ENCODE measurements at places on chromosomes 1 and 21.
A peak's percentile ranks its signal among the peaks of the same experiment; 100 is the strongest.

GRCh38 chr1:159218649-159219636 is 14.3 kb downstream of the ACKR1 start:
- H3K36me3 ChIP-seq = no peaks in the 10 kb centered on the region
- no peaks in the 10 kb centered on the region for H3K4me1 ChIP-seq
- H3K27ac ChIP-seq = no peak overlapping the region
- no peak for DNase-seq
- H3K4me3 ChIP-seq = no peak overlapping the region

- peaks cover 14% of the 10 kb centered on the region for H3K4me1 ChIP-seq
- no peaks in the 10 kb centered on the region for H3K36me3 ChIP-seq
- no peak for DNase-seq
- H3K4me3 ChIP-seq = no peak overlapping the region
- H3K27ac ChIP-seq = no peak overlapping the region
- H3K27me3 ChIP-seq = peaks cover 5% of the 10 kb centered on the region
Measured at GRCh38 chr1:43930949-43931275, 2.7 kb upstream of the ARTN start.

DNA sequence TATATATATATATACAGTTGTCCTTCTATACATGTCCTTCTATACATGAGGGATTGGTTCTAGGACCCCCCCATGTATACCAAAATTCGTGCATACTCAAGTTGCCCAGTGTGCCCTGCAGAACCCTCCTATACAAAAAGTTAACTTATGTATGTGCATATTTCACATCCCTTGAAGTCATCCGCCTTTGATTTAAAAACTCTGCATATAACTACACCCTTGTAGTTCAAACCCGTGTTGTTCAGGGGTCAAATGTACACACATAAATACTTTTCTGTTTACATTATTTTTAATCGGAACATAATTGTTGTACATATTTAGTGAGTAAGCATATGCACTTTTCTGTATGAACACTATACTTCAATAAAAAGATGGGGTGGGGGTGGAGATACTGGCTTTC is 7.7 kb upstream of the ABL2 start:
- DNase-seq = no peak
- H3K36me3 ChIP-seq = no peaks in the 10 kb centered on the region
- H3K27ac ChIP-seq = no peak overlapping the region
- no peak overlapping the region for H3K4me3 ChIP-seq
- no peaks in the 10 kb centered on the region for H3K27me3 ChIP-seq
- no peaks in the 10 kb centered on the region for H3K4me1 ChIP-seq

DNA sequence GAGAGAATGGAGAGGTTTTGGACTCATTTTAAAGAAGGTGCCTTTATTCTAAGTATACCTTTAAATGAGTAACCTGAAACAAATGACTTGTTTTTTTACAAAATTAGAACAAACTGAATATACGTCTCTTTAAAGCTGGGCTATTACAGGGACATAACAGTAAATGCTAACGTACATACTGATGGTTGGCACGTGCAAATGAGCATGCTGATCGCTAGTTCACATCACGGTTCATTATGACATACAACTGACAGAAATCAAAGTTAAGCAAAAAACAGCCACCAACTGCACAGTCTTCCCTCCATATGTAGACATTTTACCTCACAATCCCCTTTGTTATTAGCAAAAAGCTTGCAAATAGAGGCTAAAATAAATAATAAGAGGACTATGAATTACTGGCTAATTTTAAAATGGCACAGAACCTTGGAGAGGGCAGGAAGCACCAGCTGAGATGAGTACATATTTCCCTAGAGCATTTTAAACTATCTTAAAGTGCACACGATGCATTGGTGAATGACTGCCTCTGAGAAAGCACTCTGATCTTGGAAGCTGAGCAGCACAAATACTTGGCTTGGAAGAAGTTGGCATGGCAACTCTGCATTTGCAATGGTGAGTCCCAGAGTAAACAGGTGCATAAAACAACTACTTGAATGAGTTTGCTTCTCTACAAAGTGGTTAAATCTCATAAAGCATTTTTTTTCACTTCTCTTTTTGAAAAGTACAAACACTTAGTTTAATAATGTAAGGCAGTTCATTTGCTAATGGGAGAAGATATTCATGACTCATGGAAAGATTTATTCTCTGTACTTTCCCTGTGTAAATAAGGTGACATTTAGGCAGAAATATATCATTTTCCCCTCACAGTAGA is 204.7 kb downstream of the LHX8 start:
- no peak overlapping the region for H3K4me3 ChIP-seq
- DNase-seq = no peak
- H3K4me1 ChIP-seq = no peaks in the 10 kb centered on the region
- no peaks in the 10 kb centered on the region for H3K36me3 ChIP-seq
- no peaks in the 10 kb centered on the region for H3K27me3 ChIP-seq
- H3K27ac ChIP-seq = no peak overlapping the region

- H3K4me1 ChIP-seq = no peaks in the 10 kb centered on the region
- no peak overlapping the region for H3K4me3 ChIP-seq
- H3K27me3 ChIP-seq = no peaks in the 10 kb centered on the region
Measured at GRCh38 chr1:231966983-231967382, 340.4 kb downstream of the DISC1 start.

DNA sequence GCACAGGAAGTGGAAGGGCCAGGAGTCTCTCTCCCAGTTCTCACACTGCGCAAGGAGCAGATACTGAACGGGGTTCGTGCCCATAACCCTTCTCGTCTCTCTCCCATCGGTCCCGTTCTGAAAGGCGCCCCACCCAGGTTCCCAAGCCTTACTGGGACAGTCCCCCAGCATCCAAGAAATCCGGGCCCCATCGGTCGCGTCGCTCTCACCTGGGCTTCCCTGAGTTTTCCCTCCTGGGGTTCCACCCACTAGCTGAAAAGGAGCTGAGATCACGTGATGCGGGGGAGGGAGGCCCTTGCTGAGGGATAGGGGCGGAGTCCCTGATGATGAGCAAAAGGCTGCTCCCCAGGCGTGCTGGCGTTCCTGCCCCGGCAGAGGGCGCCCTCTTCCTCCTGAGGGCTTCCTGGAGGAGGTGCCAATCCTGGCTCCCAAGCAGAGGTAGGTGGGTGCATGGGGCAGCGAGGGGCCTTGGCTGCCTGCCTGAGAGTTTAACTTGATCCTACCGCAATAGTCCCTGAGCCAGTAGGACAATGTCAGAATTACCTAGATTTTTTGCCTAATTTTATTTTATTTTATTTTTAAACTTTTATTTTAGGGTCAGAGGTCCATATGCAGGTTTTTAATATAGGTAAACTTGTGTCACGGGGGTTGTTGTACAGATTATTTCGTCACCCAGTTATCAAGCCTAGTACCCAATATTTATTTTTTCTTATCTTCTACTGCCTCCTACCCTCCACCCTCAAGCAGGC is at the start of gene SPOCD1:
SPOCD1 (minus strand) TSS at position 271 of the 749 bp plus-strand sequence. CDS start 689 bp downstream, outside the sequence.
- H3K27me3 ChIP-seq = no peaks in the 10 kb centered on the region
- H3K27ac ChIP-seq = no peak within 1 kb of the TSS
- no peaks in the 10 kb centered on the region for H3K36me3 ChIP-seq
- DNase-seq = peak; percentile 94

DNA sequence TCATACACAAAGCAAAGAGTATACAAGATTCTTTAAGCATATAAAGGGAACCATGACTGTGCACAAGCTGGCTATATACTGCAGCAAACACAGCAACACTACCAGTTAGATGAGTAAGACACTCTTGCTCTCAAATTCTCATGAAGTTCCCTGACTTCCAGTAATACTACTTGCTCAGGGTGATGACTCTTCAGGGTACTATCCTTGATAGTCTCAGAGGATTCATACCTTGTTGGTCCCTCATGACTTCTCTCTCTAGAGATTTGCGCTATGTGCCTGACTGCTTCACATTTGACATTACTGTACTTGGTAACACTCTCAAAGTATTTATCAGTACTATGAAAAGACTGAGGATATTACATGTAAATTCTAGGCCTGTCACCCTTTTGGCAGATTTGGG is 159.8 kb upstream of the ZRANB2 start:
- H3K27me3 ChIP-seq = no peaks in the 10 kb centered on the region
- no peaks in the 10 kb centered on the region for H3K36me3 ChIP-seq
- no peak overlapping the region for H3K4me3 ChIP-seq
- no peak for DNase-seq

DNA sequence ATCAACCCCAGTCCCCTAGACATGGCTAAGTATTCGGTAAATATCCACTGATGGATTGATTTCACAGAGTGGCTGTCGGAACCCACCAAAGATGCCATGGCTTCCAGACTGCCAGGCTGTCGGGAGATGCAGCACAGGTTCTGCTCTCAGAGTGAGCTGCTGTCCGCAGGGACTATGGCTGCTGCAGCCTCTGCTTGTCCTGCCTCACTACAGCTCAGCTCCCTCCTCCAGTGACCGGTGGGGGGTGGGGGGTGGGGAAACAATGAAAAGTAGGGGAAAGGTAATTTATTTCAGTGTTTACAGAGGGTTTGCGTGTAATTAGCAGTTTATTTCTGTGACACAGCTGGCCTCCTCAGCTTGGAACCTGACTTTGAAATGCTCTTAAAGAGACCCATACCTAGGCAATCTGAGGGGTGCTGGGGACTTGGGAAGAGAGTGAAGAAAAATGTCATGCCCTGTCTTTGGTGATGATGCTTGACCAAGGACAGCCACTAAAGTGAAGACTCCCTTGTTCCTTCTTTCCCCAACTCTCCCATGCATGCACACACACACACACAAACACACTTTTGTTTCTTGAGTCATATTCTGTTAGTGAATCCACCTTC is 109.0 kb downstream of the CACNA1E start:
- H3K4me3 ChIP-seq = no peak overlapping the region
- no peaks in the 10 kb centered on the region for H3K36me3 ChIP-seq
- no peaks in the 10 kb centered on the region for H3K27me3 ChIP-seq

DNA sequence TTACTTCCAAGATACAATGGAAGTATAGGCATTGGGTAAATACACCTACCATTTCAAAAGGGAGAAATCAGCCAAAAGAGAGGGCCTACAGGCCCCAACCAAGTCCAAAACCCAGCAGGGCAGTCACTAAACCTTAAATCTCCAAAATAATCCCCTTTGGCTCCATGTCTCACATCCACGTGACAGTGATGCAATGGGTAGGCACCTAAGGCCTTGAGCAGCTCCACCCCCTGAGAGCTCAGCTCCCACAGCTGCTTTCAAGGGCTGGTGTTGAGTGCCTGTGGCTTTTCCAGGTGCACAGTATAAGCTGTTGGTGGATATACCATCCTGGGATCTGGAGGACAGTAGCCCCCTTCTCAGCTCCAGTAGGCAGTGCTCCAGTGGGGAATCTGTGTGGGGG is 72.5 kb downstream of the UROD start:
- no peaks in the 10 kb centered on the region for H3K36me3 ChIP-seq
- no peak for DNase-seq
- H3K4me1 ChIP-seq = no peaks in the 10 kb centered on the region
- no peaks in the 10 kb centered on the region for H3K27me3 ChIP-seq

DNA sequence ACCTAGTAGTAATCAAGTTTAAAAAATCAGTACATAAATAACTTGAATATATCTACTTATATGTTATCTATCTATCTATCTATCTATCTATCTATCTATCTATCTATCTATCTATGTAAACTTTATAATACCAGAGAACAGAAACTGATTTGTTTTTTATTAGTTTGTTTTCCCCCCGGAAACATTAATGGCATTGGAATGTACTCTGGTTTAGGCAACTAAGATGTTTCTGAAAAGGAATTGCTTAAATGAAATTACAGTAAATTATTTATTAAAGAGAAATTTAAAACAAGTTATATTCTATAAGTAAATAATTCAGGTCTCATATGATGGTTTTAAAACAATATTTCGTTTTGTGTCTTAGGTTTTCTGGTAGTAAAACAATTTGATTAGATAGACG is 681.0 kb upstream of the ADAMTS5 start:
- no peaks in the 10 kb centered on the region for H3K27me3 ChIP-seq
- H3K36me3 ChIP-seq = no peaks in the 10 kb centered on the region
- H3K4me3 ChIP-seq = no peak overlapping the region
- H3K27ac ChIP-seq = no peak overlapping the region
- DNase-seq = no peak

DNA sequence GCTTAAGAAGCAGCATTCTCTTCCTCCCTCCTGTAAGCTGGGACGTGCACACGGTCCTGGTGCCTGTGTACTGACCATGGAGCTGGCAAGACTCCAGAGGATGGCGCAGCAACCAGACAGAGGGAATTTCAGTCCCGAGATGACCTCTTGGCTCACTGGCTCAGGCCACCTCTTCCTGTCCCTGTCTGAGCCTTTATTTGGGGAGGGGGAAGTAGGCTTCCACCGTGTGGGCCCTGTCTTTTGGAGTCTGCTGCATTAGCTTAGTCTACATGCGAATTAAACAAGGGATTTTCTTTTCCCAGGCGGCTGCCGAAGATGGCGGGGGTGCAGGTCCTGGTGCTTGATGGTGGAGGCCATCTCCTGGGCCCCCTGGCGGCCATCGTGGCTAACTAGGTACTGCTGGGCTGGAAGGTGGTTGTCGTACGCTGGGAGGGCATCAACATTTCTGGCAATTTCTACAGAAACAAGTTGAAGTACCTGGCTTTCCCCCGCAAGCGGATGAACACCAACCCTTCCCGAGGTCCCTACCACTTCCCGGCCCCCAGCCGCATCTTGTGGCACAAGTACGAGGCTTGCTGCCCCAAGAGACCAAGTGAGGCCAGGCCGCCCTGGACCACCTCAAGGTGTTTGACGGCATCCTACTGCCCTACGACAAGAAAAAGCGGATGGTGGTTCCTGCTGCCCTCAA is 10.2 kb downstream of the IL24 start:
- no peaks in the 10 kb centered on the region for H3K36me3 ChIP-seq
- no peak for DNase-seq
- H3K27me3 ChIP-seq = no peaks in the 10 kb centered on the region

DNA sequence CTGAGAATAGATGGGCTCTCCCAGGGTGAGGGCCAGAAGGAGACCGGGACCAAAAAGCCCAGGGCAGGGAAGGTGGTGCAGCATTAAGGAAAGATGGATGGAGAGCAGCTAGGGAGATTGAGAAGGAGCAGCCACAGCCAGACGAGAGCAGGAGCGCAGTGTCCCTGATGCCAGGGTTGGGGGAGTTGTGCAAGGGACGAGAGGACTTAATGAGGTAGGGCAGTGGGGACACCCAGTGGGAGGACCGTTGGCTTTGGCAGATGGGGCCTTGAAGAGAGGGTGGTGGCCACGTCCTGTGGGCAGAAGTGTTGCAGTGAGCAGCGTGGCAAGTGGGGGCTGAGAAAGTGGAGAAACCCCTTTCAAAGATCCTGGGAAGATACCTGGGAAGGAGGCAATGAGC is 38.0 kb upstream of the KDM4A start:
- H3K36me3 ChIP-seq = no peaks in the 10 kb centered on the region
- H3K27ac ChIP-seq = no peak overlapping the region
- H3K4me1 ChIP-seq = no peaks in the 10 kb centered on the region
- no peak overlapping the region for H3K4me3 ChIP-seq
- no peak for DNase-seq

DNA sequence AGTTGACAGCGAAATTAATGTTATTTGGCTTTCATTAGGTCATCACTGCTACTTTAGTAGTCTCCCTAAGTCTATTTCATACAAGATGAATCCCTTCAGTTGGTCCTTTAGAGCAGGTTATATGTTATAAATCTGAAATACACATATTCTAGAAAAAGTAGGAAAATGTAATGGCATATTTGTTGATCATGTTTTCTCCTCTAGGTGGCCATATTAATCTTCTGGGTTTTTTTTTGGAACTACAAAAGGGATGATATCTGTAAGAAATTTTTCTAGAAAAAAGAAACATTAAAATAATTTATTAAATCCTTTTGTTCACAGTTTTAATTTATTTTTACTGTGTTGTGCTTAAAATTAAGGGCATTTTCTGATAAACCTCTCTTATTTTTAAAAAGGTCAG is 87.9 kb downstream of the SYT14 start:
- H3K4me3 ChIP-seq = no peak overlapping the region
- no peak overlapping the region for H3K27ac ChIP-seq
- no peak for DNase-seq

Data from colonic mucosa (tissue), 4 donors.